Activated CD4-positive, alpha-beta T cell treated with anti-CD3 and anti-CD28 coated beads for 1 hour (primary cell): ENCODE measurements at places on chromosomes 3 and 15.
A peak's percentile ranks its signal among the peaks of the same experiment; 100 is the strongest.

- peak; percentile 65 for DNase-seq
Measured at GRCh38 chr15:44726568-44727484, 9.5 kb upstream of the TRIM69 start.

DNA sequence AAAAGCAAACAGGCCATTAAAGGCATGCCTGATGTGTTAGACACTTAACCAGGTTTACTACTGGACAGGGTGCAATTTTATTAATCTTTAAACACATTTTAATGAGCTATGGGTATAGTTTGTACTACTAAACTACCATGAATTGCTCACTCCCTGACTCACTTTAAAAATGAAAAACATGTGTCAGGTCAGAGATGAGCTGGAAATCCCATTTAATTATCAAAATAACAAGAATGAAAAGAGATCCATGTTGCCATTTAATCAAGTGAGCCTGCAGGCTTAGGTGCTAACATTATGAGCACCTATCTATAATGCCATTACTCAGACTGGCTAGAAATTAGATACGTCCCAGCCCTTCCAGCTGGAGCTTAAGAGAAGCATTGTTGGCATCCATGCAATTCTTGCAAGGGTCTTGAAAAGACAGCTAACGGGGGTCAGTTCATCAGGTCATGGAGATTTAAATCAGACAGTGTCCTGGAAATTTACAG is 224.4 kb downstream of the THRB start:
- no peak for DNase-seq

DNA sequence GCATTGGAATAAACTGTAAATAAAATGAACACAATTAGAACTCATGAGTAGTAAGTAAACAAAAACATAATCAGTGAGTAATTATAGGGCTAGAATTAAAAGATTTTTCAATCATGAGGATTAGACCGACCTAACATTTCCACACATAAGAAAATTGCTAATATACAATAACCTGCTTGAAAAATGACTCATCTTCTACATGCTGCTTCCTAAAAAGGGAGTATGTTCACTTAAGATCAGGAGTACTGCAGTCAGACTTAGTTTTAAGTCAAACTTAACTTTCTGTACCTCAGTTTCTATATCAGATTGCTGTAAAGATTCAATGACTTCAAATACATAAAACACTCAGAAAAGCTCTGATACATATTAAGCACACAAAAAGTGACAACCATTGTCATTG is 22.6 kb upstream of the NEK10 start:
- DNase-seq, result no peak

DNA sequence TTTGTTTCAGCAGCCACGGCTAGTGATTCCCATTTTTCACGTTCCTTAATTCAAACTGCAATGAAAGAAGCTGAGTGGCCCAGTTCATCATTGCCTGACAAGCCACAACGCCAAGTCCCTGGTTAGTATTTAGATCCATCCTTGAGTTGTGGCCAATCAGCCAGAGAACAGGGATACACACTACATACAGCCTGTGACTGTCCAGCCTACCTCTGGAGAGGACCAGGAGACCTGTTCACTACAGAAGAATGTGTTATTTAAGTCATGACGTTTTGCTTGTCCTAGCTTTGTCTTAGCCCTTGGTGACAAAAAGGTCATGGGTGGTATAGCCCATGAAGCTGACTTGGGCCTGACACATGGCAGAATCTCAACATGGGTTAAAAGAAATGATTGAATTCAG is 2.7 kb upstream of the TPM1 start:
- DNase-seq, result no peak

DNA sequence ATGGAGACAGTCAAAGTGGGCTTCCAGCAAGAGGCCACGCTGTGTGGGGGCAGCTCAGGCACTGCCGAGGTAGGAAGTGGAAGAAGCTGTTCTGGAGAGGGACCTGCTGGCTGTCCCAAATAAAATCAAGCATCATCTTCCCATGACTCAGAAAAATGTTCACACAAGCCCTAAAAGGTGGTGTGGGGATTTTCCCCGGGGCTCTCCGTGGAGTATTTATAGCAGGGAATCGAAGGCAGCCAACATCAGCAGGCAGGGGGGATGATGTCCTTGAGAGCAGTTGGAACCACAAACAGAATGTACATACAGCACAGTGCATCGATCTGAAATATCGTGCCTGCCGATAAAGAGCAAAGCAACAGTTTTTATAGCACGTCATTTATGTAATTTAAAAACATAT is 27.6 kb downstream of the PRR23E start:
- DNase-seq, result no peak

DNA sequence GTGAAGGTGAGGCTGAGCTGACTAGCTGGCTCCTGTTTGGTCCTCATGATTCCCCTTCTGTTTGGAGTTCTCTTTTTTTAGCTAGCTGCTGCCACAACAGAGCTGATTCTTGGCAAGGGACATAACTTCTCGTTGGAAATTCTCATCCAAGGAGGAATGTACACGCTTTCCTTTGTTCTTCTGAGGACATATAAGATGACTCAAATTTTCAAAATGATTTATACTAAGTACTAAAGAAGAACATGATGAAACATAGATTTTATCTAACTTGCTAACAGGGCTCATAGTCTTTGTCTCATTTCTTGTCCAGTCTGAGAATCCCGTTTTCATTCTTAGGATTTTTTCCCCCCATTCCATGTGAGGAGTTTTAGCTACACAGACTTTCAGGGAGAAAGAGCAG is 2.9 kb upstream of the TFG start:
- DNase-seq, result no peak

GRCh38 chr15:29066838-29067237 is 181.1 kb downstream of the APBA2 start:
- no peak for DNase-seq

DNA sequence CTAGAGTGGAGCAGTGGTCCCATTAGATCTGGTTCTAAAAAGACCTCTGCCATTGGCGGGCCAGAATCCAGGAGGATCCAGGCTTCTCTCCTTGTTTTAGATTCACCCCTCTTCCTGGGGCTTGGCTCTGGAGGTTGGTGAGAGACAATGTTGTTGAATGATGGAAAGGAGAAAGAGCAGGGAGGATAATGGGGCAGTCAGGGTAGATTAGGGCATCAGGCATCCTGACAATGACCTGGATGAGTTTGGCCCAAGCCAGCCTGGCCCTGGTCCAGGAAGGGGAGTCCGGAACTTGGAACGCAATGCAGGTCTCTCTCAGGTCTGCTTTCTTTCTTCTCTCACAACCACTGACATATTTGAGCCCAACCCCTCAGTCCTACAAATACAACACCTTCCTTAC is 260.1 kb upstream of the RASGRP1 start:
- DNase-seq, result no peak

DNA sequence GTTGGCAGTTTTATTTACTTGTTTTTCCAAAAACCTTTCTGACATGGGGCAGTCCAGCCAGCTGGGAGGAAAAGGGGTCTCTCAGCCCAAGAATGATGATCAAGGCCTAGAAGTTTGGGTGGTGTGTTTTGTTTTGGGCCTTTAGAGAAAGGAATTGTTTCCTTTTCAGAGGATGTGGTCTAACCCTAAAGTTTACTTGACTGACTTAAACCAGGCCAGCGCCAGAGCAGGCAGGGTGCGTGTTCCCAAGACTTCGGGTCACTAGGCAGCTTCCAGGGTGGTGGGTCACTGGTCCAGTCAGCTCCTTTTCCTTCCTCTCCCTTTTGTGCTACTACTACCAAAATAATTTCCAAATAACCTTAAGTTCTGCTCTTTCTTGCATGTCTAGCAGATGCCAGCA is 4.9 kb downstream of the FLNB start:
- DNase-seq, result no peak

DNA sequence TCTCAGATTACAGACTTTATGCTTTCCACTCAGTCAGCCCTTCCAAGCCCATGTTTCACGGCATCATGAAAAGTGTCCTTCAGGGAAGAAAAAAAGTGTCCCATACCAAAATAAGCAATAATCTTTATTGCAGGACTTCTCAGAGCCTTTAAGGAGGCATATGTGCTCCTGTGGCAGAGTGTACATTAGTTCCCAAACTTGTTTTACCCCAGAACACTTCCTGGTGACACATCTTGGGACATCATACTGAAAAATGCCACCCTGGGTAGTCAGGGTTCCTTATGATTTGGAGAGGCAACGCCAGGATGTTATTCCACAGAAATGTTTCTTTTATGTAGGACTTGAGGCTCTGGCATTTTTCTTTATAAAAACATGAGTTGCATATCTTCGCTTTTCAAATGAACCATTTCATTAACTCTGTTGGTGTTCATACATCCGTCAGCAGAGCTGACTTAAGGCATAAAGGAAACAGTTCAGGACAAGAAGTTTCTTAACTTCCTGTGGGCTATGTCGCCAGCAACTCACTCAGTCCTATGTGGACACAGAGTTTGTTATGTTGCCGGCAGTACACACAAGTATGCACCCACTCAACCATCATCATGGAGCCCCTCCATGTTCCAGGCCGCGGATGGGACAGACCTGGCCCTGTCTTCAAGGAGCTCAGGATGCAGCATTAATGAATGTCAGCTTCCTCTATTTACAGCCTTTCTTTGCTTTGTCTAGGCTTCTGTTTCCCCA is 63.8 kb downstream of the CASR start:
- DNase-seq, result no peak

DNA sequence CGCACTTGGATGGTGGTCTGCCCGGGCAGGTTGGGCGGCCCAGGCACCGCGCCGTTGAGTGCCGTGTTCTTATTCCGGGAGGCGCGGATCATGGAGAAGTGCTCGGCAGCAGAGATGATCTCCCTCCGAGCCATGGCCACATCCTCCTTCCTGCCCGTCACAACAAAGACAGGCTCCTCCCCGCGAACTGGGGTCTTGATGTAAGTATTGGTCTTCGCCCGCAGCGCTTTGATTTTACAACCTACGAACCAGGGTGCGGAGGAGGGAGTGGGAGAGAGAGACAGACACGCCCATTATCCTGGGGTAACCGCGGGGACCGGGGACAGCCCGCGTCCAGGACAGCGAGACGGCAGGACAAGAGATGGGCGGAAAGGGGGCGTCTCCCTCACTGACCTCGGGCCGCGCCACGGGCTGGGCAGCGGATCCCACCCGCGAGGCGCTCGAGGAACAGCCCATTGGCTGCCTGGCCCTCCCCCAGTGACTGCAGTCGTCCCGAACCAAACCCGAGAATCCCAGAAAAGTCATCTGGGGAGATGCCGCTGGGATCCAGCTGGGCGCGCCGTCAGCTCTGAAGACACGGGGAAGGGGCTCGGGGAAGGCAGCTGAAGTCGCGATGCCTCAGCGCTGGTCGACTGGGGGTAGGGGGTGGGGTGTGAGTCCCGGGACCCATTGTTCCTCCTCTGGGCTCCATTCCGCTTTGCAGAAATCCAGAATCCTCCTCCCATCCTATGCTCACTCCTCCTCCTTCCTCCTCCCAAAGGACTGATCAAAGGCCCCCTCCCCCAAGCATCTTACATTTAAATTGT is 1.2 kb downstream of the MEX3B start:
- DNase-seq, result no peak

- no peak for DNase-seq
Measured at GRCh38 chr3:69182588-69183316, 60.4 kb upstream of the LMOD3 start.

DNA sequence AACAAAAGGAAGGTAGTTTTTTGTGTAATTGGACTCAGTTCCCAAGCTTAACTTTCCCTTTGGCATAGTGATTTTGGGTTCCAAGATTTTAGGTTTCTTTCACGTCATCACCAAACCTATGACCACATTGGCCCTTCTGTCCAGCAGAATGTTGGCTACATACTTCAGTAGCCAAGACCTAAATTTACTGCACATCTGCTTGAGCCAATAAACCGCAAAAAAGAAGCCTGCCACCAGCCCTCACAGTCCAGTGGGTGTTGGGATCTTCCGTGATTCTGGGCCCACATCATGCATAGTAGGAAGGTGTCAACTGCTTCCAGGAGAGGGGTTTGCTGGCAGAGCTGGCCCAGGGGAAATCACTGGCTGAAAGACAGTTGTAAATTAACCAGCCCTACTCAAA is 57.6 kb upstream of the LIPC start:
- no peak for DNase-seq

GRCh38 chr3:108037770-108038169 is 53.1 kb downstream of the CD47 start:
- DNase-seq, result no peak

DNA sequence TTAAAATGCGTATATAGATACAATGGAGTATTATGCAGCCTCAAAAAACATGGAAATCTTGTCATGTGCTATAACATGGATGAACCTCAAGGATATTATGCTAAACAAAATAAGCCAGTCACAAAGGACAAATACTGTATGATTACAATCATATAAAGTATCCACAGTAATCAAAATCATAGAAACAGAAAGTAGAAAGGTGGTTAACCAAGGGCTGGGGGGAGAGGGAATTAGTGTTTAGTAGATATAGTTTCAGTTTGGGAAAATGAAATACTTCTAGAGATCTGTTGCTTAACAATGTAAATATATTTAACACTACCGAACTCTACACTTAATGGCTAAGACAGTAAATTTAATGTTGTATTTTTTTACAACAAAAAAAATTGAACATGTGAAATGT is 9.0 kb downstream of the TOP2B start:
- no peak for DNase-seq

DNA sequence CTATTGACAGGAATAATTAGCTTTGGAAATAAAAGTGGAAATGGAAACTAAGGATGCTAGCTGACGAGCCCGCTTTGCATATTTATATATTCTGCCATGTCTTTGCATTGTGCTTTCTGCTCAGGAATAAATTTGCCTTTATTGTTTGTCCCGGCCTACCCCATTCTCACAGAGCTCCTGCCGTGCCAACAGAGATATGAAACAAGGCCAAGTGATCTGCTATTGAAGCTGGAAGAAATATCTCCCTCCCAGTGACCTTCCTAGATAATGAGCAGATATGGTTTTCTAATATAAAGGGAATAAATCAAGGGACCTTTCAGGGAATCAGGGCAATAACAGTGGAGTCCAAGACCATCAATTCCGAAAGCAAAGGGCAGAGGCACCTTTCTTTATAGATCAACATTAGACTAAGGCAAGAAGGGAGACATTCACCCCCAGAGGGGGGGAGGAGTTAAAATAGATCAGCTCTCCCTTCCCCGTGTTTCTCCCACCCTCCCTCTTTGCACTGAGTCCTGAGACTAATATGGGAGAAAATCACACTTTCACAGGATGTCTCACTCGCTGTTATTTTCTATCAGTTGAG is 664.6 kb downstream of the AGBL1 start:
- no peak for DNase-seq

DNA sequence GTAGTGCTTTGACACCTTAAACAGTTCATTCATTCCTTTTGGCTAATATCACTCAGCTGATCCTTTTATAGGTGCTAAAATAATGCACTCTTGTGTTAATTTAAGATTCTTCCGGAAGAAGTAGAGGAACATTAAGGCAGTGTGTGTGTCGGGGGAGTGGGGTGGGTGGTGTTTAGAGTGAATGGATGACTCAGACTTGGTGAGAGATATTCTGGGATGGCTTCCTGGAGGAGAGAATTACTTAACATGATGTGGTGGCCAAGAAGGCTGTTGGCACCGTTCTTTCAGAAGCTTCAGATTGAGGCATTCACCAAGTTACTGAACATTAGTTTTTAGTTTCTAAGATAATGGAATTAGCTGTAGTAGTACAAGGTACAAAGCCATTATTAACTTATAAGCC is 125.6 kb upstream of the ROPN1 start:
- DNase-seq, result no peak

- DNase-seq, result no peak
Measured at GRCh38 chr3:169575381-169575780, 88.1 kb downstream of the MECOM start.
